ENCODE measurements at places on chromosomes 16 and 17.

- DNase-seq: no peak
These were observed 9.3 kb downstream of the ODAD4 start for GRCh38 chr17:41939693-41940090.

GRCh38 chr16:56050916-56051315 is 140.4 kb upstream of the GNAO1 start:
- DNase-seq: no peak

GRCh38 chr16:30394592-30395154 is 547 bp upstream of the ZNF48 start:
- peak; percentile 29 for DNase-seq

DNA sequence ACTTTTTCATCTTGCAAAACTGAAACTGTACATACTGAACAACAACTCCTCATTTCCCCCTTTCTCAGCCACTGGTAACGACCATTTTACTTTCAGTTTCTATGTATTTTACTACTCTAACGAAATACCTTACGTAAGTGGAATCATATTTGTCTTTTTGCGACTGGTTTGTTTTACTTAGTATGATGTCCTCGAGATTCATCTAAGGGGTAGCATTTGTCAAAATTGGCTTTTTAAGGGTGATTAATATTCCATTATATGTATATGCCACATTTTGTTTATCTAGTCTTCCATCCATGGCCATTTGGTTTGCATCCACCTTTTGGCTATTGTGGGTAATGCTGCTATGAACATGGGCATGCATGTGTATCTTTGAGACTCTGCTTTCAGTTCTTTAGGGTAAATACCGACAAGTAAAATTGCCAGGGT is 10.4 kb downstream of the KPNB1 start:
- no peak for DNase-seq

GRCh38 chr16:35177851-35178250 is 1718.4 kb downstream of the TP53TG3F start:
- DNase-seq: no peak

DNA sequence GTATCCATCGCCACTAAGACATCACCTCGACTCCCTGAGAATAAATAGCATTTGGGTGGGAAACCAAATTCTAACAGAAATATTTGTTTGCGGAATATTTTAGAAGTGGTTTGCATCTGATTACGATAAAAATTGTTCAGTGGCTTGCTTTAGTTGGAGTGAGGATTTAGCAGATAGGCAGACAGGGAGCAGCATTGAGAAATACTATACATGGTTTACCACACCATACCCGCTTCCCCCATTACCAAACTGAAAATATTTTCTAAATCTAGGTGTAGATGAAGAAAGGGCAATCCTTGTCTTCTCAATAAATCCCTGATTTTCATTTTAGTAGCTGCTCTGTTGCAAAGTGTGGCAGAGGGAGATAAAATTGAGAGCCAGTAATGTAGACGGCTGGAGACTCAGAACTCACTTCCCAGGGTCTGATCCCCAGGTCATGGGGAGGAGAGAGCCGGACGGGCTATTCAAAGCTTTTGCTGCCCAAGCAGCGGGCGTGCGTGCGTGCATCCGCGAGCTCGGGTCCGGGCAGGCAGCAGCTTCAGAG is 808 bp upstream of the BAHCC1 start:
- DNase-seq: no peak

DNA sequence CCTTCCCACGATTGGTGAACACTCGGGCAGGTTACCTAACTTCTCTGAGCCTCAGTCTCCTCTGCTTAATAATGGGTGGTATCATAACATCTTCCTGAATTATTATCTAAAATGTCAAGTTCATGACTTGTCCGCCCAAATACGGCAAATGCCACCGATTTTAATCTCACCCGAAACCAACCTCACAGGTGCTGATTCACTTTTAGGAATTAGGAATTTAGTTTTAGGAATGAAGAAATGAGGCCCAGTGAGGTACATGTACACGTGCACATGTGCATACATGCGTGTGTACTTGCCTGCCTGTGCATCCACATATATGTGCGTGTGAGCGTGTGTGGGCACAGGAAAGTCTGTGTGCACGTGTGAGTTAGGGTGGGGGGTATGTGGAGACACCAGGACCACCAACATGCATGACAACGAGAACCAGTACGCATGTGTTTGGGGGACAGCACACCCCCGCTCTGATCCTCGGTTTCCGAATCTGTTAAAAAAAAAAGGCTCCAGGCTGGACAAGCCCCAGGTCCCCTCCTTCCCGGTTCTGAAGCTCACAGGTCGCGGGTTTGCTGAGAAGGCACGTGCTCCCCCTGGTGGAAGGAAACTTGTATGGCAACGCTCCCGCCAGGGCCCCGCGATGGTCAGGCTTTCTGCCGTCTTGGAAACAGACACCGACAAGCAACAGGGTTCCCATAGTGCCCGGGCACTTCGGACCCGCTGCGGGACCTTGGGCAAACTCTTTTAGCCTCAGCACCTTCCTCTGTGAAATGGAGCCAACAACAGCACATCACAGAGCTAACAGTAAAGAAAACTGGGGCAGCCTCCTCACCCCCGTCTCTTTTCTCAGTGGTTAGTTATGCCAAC is 219.2 kb downstream of the RBFOX3 start:
- DNase-seq: peak; percentile 90

DNA sequence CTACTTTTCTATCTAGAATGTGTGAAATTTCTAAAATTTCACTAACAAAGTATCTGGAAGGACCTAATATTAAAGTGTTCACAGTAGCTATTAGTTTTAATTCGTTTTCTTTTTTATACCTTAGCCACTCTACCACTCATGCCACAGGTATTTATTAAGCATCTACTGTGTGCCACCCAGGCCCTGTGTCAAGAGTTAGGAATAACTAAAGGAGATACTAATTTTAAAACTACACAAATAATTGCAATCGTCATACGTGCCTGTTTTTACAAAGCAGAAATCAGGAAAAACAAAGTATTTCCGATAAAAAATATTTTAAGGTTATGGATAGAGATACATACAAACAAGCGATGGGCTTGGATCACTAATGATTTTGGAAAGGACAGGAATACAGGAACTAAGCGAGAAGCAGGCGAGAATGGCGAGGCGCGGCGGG is 483 bp upstream of the EEF2K start:
- no peak for DNase-seq

GRCh38 chr17:64158406-64158805 is 28.5 kb upstream of the ERN1 start:
- DNase-seq: no peak

DNA sequence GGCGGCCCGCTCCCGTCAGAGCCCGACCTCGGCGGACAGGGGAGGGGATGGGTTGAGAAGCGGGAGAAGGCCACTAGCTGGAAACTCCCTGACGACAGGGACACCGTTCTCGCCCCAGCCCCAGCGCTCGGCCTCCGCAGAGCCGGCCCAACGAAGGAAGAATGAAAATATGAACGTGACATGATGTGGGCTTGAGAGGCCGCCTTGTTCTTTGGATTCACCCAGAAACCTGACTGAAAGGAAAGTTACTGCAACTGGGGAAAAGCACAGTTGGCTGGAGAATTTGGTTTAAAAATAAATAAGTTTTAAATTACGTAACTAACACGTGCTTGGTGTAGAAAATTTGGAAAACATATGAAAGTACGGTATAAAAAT is 21.1 kb downstream of the NPTX1 start:
- peak; percentile 76 for DNase-seq

GRCh38 chr17:43813386-43813785 is 19.6 kb downstream of the MPP3 start:
- no peak for DNase-seq

- DNase-seq: no peak
These were observed 12.4 kb downstream of the METTL9 start for GRCh38 chr16:21611556-21612384.

DNA sequence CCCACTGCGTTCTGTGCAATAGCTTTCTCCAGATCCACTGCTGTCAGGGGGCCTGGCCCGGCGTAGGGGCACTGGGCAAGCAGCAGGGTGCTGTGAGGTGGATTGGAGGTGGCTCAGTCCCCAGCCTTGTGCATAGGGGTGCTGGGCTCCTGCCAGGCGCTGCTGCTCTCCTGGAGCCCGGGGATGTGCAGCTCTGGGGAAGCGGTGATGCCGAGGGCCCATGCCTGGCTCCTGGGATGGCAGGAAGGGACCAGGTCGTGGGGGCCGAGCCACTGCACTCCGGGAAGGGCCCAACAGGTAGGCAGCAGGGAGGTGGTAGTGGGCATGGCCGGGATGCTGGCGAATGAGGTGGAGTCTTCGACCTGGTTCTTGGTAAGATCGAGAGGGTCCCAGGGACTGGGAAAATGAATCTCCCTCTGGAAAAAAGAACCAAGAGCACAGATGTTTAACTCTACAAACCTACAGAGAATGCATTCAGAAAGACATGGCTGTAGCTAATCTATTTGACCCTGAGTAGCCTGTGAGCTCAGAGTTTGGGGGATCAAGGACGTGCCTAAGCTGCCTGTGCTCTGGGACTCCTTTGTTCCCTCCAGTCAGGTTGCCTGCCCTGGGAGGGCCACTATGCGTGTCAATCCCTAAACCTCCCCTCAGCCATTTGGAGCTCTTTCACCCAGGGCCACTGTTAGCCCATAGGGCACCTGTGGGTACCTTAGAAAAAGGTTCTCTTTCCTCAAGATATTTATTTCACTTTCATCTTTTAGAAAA is 6.6 kb upstream of the SUPT4H1 start:
- no peak for DNase-seq

- DNase-seq: no peak
These were observed 20.4 kb upstream of the SLFN5 start for GRCh38 chr17:35222452-35222851.

DNA sequence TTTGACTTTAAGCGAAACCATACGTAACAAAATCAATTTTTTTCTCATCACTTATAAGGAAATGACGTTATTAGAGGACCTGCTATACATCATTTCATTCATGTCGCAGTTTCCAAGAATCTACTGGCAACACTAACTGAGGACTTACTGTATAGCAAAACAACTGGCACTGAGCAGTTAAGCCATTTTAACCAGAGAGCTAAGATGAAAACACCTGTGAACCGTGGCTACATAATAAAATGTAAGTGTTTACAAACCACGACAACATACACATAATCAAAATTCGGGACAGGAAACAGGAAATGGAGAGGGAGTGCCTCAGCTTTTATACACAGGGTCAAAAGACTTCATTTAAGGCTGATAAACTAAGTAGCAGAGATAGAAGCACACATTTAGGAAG is 29.5 kb downstream of the METTL16 start:
- DNase-seq: no peak

DNA sequence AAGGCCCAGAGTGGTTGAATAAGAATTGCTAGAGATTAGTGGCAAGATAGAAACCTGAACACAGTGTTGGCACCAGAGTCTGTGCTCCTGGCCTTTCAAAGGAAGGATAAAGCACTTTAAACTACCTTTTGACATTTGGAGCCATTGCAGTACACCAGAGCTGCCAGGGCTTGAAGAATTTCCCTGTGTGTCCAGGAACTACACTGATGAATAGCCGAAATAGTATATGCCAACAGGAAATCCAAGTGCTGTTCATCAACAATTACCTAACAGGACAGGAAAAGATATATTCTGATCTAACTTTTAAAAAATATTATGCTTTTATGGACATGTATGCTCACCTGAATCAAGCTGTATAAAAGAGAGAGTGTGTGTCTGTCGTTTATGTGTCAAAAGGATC is 5.1 kb downstream of the HEATR6 start:
- DNase-seq: no peak

GRCh38 chr17:17180741-17181525 is 25.2 kb downstream of the PLD6 start:
- no peak for DNase-seq

DNA sequence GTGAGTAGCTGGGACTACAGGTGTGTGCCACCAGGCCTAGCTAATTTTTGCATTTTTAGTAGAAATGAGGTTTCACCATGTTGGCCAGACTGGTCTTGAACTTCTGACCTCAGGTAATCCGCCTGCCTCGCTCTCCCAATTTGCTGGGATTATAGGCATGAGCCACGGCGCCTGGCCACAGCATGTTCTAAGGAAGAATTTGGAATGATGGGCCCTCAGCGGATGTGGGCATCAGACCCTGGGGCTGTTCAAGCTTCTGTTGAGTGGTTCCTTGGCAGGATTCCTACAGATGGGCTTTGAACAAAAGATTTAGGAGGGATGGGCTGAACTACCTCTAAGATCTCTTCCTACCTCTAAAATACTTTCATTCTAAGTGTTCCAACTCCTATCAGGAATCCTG is 4.1 kb downstream of the PRPSAP2 start:
- DNase-seq: no peak

DNA sequence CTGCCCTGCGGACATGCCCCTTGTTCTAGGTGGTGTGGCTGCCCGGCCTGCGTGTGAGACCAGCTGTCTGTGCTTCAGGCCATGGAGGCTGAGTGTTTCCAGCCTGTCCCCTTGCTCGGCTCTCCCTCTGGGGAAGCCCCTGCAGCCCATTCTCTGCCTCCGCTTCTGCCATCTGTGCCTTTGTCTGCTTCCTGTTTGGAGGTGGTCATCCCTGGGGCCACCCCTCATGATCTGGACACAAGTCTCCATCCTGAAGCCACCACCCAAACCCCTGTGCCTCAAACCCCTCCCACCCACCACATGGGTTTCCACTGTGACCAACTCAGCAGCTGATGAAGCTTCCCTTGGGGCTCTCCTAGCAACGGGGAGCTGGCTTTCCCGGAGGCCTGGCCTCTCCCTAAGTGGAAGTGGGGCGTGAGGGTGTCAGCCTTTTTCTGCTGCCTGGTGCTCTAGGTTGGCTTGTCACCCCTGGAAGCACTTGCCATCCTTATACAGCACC is 184.9 kb downstream of the SEC14L1 start:
- no peak for DNase-seq

DNA sequence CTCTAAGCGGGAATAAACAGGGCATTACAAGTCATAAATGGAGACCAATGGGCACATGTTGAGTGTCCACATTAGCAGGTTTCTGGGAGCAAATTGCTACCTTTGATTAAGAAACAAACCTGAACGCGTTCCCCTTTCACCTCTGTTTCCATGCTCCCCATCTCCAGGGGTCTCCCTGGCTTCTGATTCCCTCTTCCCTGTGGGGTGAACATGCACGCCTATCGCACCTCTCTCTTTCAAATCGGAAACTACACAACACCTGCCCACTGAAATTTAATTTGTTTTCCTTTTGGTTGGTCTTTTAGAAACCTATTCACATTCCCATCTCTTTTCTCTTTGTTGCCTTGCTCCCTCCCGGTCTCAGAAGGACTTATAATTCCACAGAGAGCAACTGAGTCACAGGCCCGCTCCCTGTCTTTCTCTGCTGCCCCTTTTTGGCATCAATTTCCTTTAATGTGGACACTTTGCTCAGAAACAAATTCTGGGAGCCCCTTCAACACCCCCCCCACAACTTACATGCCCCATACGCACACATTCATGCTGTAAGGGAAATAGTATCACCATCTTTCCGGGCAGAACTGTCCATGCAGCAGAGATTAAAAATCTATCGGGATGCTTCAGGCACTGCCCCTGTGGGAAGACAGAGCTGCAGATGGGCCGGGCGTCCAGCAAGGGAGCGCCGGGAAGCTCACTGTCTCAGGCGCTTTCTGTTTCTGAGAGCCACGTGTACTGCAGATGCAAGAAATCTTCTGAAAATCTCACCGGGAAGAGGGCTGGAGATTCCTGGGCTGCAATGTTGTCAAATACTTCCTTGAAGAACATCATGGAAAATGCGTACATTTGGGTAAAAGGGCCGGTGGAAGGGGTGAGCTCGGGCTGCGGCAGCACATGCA is 7.2 kb upstream of the FOXF1 start:
- DNase-seq: no peak

- peak; percentile 61 for DNase-seq
These were observed 11.7 kb downstream of the RNF213 start for GRCh38 chr17:80272366-80272765.
